HS-5 (cell line): ENCODE measurements at places on chromosomes 7 and 10.

- no peak for DNase-seq
Observed at GRCh38 chr7:103592844-103593243, 146.8 kb upstream of the SLC26A5 start.

DNA sequence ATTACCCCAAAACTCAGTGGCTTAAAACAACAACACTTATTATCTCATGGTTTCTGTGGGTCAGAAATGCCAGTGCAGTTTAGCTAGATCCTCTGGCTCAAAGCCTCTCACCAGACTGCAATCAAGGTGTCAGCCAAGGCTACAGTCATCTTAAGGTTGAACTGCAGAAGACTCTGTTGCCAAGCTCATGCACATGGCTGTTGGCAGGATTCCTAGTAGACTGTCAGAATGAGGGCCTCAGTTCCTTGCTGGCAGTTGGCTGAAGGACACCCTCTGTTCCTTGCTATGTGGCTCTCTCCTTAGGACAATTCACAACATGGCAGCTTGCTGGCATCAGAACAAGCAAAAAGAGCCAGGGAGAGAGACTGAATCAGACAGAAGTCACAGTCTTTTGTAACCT lies 34.7 kb downstream of the TOMM7 start:
- no peak for DNase-seq

DNA sequence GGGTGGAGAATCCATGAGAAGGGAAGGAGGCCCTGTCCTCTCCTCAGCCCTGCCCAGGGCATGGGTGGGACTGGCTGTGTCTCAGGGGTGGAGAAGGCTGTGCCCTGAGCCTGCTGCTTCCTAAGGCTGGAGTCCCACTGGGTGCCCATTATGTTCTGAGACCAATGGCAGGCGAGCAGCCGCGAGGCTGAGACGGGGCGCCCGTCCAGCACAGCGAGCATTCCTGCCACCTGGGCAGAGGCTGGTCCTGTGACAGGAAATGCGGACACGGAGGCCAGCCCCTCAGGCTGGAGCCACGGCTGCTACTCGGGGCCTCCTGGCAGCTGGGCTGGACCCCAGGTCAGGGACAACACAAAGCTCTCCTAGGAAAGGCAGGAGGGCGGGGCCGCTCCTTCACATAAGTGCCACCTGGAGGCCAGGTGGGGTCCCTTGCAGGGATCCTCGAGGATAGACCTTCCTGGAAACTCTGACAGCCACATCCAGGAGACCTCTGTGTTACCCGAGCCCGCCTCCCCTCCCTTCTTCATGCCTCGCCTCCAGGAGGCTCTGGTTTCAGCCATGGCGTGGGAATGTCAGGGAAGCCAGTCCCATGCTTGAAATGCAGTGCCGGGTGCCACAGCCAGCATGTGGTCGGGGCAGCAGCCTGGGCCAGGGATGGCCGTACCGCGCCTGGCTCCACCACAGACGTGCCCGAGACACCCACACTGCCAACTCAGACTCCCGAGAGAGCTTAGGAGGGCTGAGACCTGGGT lies 173.9 kb downstream of the USP6NL start:
- no peak for DNase-seq

- DNase-seq, result no peak
Observed at GRCh38 chr10:68566351-68566750, 6.2 kb downstream of the TET1 start.

DNA sequence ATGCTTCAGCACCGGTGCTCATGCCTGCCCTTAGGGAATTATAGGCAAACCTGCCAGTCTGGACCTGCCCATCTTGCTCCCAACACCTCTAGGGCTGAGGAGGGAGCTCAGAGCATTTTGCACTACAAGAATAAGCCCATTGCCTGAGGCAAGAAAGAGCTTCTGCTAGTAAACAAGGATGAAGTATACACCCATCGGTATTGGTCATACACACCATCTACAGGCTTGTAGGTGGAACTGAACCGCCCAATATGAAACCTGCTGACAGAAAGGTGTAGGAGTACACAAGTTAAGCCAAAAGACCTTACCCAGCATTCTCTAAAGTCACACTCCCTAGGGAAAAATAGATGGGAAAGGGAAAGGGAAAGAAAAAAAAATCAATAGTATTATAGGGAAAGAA lies 957.0 kb upstream of the LRRTM3 start:
- DNase-seq, result no peak

DNA sequence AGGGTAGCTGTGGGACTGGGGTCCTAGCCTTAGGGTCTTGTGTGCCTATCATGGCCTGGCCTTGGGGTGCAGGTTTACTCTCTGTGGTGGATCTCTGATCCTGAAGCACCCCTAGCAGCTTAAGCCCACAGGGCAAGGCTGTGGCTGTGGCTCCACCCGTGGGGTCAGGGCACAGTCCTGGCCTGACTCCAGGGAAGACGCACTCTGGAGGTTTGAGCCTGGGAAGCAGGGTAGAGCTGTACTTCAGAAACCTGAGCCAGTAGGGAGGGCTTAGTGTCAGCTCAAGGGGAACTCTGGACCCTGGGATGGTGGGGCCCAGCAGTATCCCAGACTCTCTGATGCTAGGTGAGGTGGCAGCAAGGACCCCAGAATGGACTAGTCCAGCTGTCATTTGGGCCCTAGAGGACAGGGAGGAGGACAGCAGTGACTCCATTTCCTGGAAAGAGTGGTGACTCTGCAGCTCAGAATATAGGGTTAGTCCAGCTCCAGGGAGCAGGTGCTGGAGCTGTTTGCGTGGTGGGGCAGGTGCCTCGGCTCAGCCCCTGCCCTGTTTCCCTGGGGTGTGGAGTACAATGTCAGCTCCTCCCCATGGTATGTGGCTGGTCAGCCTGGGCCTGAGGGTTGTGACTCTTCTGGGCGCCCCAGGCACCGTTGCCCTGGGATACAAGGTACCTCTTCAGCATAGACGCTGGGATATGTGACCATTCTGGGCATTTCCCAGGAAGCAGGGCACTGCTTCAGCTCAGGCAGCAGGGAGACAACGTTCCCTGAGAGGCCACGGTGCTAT lies 15.8 kb downstream of the GTPBP4 start:
- DNase-seq, result no peak

- DNase-seq, result no peak
Observed at GRCh38 chr10:37813763-37814162, 43.6 kb downstream of the ZNF248 start.
